T1000 (cell line): ENCODE measurements at places on chromosomes 6 and 20.

DNA sequence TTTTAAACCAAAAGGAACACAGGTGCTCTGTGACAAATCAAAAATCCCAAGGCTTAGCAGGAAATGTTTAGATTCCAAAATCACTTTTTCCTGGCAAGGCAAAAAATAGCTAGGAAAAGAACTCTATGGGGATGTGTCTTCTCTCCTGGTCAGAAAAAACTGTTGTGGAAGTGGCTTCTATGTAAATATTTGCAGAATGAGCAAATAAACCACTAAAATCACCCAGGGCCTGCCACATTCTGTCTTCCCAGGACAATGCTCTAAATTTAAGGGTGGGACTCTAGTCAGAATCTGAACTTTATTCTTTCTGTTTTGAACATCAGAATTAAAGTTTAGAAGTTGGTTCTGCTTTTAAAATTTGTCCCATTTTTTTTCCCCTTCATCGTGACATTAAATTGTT lies 29.3 kb downstream of the GCM1 start:
- no peak for DNase-seq

GRCh38 chr6:122033564-122034181 lies 365.8 kb upstream of the HSF2 start:
- DNase-seq = no peak

GRCh38 chr6:133160536-133160935 lies 80.6 kb upstream of the EYA4 start:
- no peak for DNase-seq

DNA sequence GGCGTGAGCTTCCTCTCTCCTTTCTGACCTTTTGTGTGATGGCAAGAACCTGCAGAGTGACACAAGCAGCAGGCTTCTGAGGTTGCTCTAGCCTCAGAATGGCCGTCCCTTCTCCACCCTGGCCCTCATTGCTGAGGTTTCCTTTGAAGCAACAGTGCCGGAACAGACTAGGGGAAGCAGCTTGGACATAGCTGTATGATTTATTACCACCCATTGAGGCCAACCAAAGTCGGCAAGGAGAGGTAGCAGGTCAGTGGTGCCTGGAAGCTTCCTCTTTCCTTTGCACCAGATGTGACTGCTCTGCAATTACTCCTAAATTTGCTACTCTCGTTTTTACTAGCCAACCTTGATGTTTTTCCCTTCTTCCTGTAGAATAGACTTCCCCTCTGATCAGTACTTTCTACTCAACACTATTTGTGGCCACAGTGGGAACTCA lies 31.4 kb downstream of the PTPN1 start:
- no peak for DNase-seq

- no peak for DNase-seq
Measured at GRCh38 chr6:134092449-134092848, 40.0 kb upstream of the SLC2A12 start.

- DNase-seq = no peak
Measured at GRCh38 chr6:111565326-111566221, 40.1 kb downstream of the TRAF3IP2 start.

DNA sequence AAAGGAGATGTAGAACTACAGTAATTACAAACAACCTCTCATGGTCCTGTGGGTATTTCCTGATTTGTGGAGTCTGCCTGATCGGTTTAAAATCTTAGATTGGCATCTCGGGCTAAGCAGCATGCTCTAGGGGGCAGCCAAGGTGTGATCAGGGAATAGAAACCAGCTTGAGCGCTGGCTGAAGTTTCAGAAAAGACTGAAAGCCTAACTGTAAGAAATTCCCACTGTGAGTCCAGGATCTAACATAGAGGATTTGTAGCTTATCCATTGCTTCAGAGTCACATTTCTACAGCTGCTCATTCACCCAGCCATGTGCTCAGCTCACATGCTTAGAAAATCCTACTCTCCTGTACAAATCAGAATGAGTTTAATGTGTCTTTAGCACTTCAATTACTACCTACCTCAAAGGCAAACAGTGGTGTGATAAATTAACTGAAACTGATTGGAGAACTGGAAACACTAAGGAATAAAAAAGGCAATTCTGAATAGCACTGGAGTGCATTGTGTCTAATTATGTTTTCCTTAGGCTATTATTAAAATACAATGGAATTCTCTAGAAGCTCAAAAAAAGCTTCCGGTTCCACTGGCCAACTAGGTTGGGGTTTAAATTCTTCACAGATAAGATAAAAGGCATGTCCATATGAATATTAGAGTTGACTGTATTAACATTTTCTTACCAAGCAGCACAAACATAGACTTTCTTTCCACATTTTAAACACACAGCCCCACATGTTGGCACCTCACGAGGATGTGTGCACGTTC lies 73.8 kb upstream of the MPC1 start:
- no peak for DNase-seq

GRCh38 chr6:152897807-152898399 lies 84.9 kb downstream of the FBXO5 start:
- no peak for DNase-seq

DNA sequence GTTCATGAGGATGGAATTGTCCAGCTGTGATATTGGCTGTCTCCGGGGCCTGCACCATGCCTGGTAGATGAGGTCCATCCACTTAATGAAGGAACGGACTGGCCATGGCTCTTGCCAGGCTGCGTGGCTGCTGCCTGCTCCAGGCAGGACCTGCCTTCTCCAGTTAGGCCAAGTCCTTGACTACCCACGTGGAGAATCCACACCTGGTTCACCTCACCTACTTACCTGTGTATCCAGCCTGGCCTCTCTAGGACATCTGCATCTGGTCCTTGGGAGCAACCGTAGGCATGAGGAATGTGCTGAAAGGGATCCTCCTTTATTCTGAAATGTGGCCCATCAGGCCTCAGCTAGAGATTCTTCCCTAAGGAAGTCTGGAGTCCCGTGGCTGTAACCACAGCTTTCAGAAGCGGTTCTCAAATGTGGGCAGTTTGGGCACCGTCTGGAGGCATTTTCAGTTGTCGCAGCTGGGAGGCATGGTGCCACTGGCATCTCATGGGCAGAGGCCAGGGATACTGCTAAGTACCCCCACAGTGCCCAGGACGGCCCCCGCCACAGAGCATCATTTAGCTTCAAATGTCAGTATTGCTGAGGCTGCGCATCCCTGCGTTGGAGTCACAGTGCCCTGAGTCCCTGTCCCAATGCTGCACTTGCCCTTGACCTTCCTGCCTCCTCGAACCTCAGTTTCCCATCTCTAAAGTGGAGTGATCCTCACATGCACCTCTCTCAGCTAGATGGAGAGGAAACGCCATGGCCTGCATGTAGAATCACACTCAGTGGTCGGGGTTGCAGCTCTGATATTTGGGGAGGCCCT lies 67.5 kb downstream of the PHACTR3 start:
- no peak for DNase-seq

- DNase-seq = no peak
Measured at GRCh38 chr6:35038076-35038475, 103.1 kb downstream of the TCP11 start.

GRCh38 chr20:39632176-39632575 lies 670.0 kb downstream of the DHX35 start:
- no peak for DNase-seq

DNA sequence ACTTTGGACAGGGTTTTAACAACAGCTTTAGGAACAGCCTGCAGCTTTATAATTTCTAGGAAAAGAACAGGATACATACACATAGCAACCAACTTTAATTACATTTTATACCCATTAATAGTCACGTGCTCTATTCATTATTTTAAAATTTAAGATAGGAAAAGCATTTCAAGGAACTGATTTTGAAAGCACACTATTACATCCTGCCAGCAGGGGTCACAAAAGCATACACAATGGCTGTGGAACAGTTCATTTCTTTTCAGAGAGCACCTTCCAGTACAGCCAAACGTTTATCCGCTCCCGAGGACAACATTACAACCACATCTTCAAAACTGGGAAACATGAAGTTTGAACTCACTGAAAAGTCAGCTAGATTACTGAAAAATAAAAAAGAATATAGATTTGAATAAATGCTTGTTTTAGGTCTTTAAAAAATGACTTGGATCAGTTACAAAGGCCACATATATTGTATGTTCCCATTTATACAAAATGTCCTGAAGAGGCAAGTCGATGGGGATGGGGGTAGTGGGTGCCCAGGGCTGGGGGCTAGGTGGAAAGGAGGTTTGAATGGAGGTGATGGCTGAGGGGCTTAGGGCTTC lies 104.6 kb upstream of the EXOC2 start:
- no peak for DNase-seq

- DNase-seq = no peak
Measured at GRCh38 chr6:147341486-147341885, 137.3 kb downstream of the STXBP5 start.

GRCh38 chr6:168712993-168713392 lies 272.0 kb downstream of the SMOC2 start:
- no peak for DNase-seq

GRCh38 chr20:34163307-34163706 lies 51.3 kb upstream of the EIF2S2 start:
- no peak for DNase-seq

DNA sequence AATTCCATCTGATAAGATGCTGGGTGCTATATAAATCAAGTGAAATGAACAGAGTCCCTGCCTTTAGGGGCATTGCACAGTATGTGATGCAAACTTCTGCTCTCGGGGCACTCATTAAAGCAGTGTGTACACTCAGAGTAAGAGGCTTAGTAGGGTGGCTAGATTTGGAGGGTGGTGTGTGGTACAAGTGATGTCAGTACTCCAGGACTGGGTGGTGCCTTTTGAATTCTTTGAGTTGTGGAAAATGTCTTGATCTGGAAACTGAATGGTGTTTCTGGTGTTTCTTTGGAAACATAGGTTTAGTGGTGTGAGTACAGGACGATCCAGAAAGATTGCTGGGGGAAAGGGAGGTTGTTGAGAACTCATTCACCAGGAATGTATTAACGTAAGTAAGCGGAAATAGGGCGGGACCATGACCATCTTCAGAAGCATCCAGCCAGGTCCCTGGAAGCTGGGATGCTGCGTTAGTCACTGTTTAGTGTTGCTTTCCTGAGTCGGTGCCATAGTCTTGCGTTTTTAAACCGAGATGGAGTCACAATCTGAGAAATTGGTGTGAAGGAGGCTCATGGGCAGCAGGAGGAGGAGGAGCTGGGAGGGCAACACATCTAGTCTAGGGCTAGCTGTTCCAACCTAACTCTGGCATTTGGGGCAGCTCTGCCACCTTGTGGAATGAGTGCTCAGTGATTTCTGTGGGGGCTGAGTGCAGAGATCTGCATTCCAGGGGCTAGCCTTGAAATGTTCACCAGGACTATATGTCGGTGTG lies 70.3 kb downstream of the SCAND1 start:
- peak; percentile 95 for DNase-seq

DNA sequence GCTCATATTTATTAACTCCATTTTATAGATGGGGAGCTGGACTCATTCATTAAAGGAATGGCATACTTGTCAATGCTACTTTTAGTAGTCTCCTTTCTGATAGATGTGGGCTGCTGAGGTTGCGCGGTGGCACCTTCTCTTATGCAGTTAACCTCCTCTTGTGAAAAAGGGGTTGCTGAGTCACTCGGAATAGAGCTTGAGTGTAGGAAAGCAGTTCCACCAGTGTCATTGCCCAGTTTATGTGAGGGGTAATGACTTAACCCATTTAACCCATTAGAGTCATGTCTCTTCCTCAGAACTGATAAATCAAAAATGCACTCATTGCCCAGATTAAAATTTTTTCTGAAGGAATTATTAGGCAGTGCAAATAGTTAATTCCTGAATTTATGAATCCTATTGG lies 6.3 kb downstream of the MAPK14 start:
- DNase-seq = no peak

- DNase-seq = no peak
Measured at GRCh38 chr20:53513489-53514298, 79.9 kb downstream of the ZNF217 start.

DNA sequence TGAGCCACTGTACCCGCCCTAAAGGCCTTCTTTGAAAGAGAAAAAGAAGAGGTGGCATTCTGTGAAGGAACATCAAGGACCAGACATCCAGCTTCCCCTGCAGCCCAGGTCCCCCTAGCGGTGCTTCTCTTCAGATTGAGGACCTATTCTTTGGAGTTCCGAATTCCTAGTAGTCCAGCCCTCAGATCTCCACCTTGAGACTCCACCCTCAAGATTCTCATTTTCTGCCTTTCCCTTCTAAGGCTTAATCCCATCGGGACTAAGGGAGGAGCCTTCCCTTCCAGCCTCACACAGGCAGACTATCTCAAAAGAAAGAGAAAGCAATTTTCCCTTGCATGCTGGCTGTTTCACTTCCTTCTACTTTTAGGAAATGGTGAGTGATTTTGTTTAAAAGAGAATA lies 32.5 kb downstream of the MUC22 start:
- DNase-seq = no peak

- DNase-seq = peak; percentile 60
Measured at GRCh38 chr6:41470331-41471063, 75.7 kb upstream of the FOXP4 start.

DNA sequence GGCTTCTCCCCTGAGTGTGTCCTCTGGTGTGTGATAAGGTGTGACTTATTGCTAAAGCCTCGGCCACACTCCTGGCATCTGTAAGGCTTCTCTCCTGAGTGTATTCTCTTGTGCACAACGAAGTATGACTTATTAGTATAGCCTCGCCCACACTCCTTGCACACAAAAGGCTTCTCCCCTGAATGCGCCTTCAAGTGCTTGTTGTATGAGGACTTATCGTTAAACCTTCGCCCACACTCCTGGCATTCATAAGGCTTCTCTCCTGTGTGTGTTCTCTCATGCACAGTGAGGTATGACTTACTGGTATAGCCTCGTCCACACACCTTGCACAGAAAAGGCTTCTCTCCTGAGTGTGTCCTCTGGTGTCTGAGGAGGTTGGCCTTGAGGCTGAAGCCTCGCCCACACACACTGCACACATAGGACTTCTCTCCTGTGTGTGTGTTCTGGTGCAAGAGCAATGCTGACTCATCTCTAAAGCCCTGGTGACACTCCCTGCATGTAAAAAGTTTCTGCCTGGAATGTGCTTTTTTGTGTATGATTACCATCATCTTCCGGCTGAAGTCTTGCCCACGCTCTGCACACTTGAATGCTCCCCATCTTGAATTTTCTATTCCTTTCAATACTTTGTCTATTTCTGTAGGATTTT lies 20.4 kb downstream of the ZNF337 start:
- DNase-seq = no peak

DNA sequence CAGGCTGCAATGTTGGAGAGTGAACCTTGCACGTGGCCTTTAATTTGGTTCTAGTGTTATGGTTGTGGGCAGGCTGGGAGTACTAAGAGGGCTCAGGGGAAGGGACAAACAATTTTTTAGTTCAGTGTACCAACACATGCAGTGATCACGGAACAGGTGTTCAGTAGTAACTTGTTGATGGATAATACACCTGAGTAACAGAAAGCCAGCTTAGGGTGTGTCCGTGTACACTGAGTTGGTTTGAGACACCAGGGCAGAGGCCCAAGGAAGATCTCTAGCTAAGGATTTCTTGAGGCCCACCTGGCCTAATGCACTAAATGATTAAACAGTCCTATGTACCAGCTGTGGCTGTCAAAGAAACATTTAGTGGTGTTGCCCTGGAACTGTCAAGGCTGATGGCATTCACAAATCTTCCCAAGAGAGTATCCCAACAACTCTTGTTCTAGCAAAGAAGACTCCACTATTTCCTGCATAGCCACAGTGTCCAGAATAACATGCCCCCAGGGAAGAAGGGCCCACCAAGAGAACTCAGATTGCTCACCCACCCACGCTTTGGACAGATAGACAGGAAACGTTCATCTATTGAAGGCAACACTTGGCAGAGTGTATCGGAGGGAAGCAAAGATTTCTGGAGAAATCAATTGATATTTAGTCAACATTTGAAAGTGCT lies 60.0 kb downstream of the CD83 start:
- DNase-seq = no peak

- no peak for DNase-seq
Measured at GRCh38 chr20:53639647-53640440, 46.2 kb upstream of the ZNF217 start.
